ENCODE measurements at places on chromosomes 12 and 14. TPM values are rescaled to one million over a fixed set of nuclear protein-coding genes. Genes with fewer than 3 reads are reported as not detected.

Gene PLD4
- 0.16 TPM for total RNA-seq

Gene KCNA5
- total RNA-seq = not detected

- DNase-seq = no peak
These were observed 20.8 kb upstream of the CDK17 start for GRCh38 chr12:96421014-96421413.

DNA sequence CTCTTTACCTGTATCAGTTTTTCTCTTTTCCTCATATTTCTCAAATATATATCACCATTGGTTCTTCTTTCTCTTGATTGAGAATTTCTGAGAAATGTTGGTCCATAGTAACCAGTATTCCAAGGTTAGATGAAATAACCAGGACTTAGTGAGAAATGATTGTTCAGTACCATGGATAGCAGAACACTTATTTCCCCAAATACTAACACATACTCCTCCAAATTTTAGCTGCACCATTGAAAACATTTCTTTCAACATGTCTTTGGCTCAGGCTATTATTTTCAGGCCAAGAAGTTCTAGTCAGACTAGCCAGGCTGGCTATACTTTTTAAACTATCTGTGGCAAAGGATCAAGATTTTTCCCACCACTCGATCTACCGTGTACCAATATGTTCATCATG, 113.3 kb downstream of the PTPRO start:
- DNase-seq = peak; percentile 20

DNA sequence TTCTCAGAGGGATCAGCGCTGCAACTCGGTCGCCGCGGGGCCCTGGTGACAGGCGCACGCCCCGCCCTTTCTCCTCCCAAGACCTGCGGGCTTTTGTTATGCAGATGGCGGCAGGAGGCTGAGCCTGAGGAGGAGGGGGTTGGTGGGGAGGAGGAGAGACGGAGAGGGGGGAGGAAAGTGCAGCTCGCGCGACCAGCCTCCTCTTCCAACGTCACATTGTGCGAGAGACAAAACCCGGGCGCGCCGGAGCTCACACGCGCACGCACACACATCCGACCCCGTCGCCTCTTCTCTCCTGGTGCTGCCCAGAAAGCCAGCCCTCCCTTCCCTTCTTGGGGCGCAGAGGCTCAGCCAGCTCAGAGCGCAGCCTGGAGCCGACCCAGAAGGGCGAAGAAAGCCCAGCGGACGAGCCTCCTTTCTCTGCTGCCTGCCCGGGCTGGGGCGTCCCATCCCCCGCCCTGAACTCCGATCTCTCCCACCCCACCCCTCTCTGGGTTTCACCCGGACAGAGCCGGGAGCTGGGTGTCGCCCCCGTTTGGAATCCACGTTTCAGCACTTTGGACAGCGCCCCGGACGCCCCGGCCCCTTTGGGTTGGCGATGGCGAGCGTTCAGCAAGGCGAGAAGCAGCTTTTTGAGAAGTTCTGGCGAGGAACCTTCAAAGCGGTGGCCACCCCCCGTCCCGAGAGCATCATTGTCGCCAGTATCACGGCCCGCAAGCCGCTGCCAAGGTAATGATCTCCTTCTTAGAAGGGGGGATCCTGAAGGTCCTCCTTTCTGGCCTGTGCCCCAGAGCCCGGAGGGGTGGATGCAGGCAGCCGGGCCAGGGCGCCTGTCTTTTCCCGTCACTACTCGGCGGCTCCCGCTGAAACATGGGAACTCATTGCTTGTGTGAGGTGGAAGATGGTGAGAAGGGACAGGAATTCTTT, at the start of gene SRRM4:
SRRM4 (plus strand) TSS at position 257 of the 927 bp plus-strand sequence; CDS start at position 599, 342 bp downstream.
- DNase-seq = no peak
